ENCODE measurements at places on chromosomes 1 and 21.
A peak's percentile ranks its signal among the peaks of the same experiment; 100 is the strongest.

- no peak for DNase-seq
Measured at GRCh38 chr1:151825751-151826660, 5.6 kb downstream of the RORC start.

DNA sequence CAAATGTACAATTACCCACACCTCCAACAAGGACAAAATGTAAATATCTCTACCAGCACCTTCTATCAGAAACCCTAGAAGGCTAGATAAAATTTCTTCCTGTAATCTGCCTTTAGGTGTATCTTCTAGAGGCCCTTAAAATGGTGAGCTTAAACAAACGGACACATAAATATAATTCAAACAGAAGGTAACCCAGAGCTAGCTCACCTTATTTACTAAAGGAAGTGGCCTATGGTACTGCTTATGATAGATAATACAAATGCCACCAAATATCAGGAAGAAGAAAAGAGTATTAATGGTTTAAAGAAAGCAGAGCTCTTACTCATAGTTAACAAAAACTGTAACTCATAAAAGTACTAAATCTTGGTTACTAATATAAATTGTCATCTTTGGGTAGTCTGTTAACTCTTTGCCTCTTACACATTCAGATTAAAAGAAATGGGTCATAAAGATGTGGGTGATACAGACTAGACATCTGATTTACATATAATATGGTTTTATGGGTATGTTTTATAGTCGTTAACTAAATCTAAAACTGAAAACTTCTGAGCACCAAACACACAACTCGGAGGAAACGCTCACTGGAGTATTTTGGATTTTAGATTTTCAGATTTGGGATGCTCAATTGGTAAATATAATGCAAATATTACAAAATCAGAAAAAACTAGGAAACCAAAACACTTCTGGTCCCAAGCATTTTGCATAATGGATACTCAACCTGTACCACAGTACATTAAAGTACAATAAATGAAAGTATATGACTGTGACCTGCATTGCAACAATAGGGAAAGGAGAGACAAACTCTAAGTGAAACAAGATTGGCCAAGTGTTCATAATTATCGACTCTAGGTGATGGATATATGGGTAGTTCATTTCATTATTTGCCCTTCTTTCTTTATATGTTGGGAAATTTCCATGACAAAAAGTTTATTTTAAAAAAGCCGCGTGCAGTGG, 23.2 kb downstream of the TRIT1 start:
- no peak for DNase-seq

- peak; percentile 24 for DNase-seq
Measured at GRCh38 chr1:28370239-28371009, 884 bp downstream of the PHACTR4 start.

- no peak for DNase-seq
Measured at GRCh38 chr21:28423521-28424190, 569.0 kb downstream of the LTN1 start.
